H54 (cell line): ENCODE measurements at places on chromosomes 13 and 19.

DNA sequence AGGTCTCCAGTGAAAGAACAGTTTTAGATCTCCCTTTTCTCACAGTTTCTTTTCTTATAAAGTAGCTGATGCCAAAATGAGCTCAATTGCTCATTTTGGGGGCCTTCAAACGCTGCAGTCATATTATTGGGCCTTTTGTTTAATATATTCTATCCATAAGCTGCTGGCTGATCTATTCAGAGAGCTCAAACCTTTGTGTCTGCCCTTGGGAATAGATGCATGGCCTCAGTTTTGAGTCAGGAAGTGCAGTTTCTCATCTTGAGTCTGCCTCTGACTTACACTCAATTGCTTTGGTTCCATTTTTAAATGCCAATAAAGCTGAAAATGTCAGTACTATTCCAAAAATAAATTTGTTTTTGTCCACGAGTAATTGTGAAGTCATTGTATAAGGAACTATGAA lies 468.9 kb downstream of the KLF12 start:
- DNase-seq = no peak

- no peak for DNase-seq
These were observed 10.1 kb downstream of the TTYH1 start for GRCh38 chr19:54425382-54425723.

DNA sequence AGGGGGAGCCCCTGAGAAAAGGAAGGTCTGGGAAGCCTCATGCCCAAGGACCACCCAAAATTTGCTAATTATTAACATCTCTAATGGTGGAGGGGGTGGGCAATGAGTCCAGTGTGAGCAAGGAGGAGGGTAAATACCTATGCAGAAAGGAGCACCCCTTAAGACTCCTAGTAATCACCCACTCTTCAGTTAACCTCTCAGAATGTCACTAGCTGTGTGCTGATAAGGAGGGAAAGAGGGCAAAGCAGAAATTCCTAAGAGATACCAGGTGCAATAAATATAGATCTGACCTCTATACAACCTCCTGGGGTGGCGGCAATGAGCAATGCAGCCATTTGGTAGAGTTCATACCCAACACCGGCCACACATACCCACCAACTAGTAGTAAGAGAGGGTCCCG lies 12.7 kb upstream of the DPY19L3 start:
- DNase-seq = no peak

DNA sequence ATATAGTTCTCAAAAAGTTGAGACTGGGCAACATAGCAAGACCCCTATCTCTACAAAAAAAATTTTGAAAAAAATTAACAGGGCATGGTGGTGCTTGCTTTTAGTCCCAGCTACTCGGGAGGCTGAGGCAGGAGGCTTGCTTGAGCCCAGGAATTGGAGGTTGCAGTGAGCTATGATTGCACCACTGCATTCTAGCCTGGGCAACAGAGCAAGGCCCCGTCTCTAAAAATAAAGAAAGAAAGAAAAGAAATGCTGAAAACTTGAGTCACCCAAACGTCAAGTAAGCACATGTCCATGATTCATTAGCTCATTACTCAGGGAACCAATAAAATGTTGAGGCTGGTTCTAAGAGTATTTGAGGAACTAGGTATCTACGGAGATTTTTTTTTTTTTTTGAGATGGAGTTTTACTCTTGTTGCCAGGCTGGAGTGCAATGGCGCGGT lies 33.9 kb upstream of the SEMA6B start:
- DNase-seq = no peak

DNA sequence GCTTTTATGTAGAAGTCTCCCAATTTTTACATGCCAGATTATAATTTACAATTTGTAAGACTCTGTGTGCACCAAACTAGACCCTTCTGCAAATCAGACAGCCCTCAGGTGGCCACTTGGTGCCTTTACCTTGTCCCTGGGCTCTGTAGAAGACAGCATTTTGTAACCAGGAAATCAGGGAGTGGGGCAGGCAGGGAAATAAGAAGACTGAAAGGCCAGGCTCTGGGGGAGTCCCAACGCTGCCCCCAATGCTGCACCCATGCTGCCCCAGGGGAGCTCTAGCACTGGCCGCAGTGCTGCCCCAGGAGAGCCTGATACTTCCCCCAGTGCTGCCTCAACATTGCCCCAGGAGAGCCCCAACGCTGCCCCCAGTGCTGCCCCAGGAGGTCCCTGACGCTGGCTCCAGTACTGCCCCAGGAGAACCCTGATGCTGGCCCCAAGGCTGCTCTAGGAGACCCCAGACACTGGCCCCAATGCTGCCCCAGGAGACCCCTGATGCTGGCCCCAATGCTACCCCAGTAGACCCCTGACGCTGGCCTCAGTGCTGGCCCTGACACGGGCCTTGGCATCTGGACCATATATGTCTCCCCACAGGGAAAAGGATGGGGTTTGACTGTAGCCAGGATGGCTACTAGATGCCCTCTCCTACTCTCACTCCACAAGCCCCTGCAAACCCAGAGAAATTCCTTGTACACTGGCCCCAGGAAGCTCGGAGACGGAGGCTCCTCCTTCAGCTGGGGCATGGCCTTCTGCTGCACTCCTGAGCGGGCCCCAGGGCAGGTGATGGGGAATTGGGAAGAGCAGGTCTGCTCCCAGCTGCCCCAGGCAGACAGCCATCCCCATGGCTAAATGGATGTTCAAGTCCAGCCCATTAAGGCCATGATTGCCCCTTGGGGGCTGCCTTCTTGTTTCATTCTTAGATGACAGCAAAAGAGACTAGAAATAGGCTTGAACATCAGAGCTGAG lies 23.6 kb downstream of the VSTM2B start:
- no peak for DNase-seq

DNA sequence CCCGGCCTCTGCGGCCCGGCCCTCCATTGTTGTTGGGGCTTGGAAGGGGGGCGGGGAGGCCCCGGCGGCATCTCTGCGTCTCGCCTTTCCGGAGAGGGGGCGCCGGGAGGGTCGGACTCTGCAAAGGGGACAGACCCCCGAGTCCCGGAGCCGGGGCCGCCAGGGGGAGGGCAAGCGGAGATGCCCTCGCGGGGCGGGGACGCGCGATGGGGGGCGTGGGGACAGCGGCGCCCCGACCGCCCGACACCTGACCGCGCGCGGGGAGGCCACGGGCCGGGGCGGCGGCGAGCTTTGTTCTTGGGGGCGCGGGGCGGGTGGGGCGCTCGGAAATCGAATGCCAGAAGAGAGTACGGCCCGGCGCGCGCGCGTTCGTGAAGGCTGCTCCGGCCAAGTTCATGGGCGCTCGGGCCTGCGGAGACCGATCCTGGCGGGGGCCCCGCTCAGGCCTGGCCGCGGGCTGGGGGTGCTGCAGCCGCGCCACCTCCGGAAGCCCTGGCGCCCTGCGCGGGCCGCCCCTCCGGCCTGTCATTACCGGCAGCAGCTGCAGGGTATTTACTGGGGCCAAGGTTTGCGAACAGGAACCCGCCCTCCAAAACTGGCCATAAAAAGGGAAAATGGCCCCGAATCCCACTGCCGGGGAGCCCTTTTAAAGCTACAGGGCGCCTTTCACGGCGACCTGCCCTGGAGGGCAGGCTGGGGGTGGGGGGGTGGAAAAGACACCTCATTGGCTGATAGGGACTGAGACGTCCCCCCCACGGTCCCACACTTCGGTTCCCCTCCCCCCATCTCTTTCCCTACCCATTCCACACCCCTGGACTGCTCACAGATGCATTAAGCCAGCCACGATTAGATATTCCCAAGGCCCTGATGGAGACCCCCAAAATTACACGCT lies 11.1 kb upstream of the NANOS3 start:
- DNase-seq = no peak
